ENCODE measurements at places on chromosomes 5 and 9.

- no peak for DNase-seq
Observed at GRCh38 chr9:20271723-20272122, 350.6 kb downstream of the MLLT3 start.

GRCh38 chr9:90046317-90046861 is 441.6 kb downstream of the GADD45G start:
- DNase-seq = no peak

GRCh38 chr5:175870820-175871447 is 444 bp upstream of the CPLX2 start:
- DNase-seq = no peak

- no peak for DNase-seq
Observed at GRCh38 chr9:97752274-97752673, 55.1 kb upstream of the XPA start.

- DNase-seq = peak; percentile 50
Observed at GRCh38 chr5:107215611-107216010, 455.1 kb downstream of the EFNA5 start.

All from fibroblast of skin of right quadriceps (primary cell).